ENCODE measurements at places on chromosomes 7 and 10. TPM values are rescaled to one million over a fixed set of nuclear protein-coding genes. Genes with fewer than 3 reads are reported as not detected.

DNA sequence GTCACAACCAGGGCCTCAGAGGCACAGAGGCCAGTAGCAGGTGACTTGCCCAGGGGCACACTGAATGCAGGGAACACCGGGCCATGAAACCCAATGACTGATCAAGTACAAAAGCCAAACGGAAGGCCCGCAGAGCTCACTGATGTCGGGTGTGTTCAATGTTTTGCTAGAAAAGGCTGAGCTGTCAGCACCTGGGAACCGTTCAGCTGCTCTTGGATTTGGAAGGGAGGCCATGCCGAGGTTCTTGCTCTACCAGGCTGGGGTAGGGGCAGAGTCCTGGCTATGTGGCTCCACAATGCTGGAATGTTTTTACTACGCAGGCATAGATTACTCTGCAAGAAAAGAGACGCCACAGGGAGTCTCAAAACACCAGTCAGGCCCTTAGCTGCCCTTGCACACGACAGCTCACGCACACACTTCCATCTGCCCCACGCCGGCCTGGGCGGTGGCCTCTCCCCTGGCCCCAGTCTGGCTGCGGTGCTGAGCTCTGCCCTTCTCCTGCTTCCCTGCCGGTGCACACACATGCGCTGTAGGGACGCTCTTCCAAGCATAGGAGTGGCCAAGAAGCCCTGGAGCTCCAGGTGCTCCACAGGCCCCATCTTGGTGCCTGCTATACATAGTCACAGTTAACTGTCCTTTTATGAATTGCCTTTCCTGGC, 79.9 kb downstream of the ZRANB1 start:
- H3K27me3 ChIP-seq = no peaks in the 10 kb centered on the region
- H3K4me1 ChIP-seq = no peaks in the 10 kb centered on the region
- no peaks in the 10 kb centered on the region for H3K36me3 ChIP-seq
- no peak overlapping the region for H3K27ac ChIP-seq
- no peak for DNase-seq
- H3K4me3 ChIP-seq = no peak overlapping the region

DNA sequence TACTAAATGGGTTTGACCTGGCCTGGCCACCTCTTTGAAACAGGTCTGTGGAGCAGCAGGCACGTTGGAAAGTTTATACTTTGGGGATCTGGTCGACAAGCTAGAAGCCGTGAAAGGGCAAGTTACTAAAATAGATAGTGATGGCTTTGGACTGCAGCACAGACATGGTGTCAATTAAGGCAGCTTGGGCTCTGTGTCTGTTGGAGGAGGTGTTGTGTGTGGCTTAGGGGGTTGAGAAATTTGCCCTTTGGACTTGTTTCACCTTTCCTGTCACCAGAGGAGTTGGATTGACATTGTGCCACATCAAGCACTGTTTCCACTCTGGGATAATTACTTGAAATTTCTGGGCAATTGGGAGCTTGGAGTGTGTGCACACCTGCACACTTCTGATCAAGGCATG, 251.8 kb upstream of the MKI67 start:
- no peak overlapping the region for H3K27ac ChIP-seq
- no peak overlapping the region for H3K4me3 ChIP-seq
- H3K4me1 ChIP-seq = no peaks in the 10 kb centered on the region
- DNase-seq = no peak

GRCh38 chr10:104340641-104341040, 2.4 kb upstream of the ITPRIP start:
- H3K4me3 ChIP-seq = no peak overlapping the region
- H3K36me3 ChIP-seq = no peaks in the 10 kb centered on the region
- peaks cover 3% of the 10 kb centered on the region for H3K27me3 ChIP-seq
- H3K27ac ChIP-seq = no peak overlapping the region
- no peak for DNase-seq

- DNase-seq = no peak
- no peak overlapping the region for H3K27ac ChIP-seq
- H3K4me1 ChIP-seq = no peaks in the 10 kb centered on the region
- H3K27me3 ChIP-seq = no peaks in the 10 kb centered on the region
- H3K36me3 ChIP-seq = no peaks in the 10 kb centered on the region
Observed at GRCh38 chr10:24240041-24240751, 31.3 kb downstream of the KIAA1217 start.

GRCh38 chr7:25565949-25566348, 337.7 kb upstream of the NPVF start:
- H3K36me3 ChIP-seq = no peaks in the 10 kb centered on the region
- H3K27ac ChIP-seq = no peak overlapping the region
- peak overlapping the region; percentile 14 for H3K4me3 ChIP-seq
- DNase-seq = peak; percentile 65
- H3K27me3 ChIP-seq = peaks cover 5% of the 10 kb centered on the region
- peaks cover 3% of the 10 kb centered on the region for H3K4me1 ChIP-seq

GRCh38 chr7:97107192-97107800, 10.2 kb upstream of the SDHAF3 start:
- DNase-seq = no peak
- no peaks in the 10 kb centered on the region for H3K4me1 ChIP-seq
- H3K4me3 ChIP-seq = no peak overlapping the region
- no peak overlapping the region for H3K27ac ChIP-seq
- peaks cover 12% of the 10 kb centered on the region for H3K27me3 ChIP-seq
- H3K36me3 ChIP-seq = no peaks in the 10 kb centered on the region

DNA sequence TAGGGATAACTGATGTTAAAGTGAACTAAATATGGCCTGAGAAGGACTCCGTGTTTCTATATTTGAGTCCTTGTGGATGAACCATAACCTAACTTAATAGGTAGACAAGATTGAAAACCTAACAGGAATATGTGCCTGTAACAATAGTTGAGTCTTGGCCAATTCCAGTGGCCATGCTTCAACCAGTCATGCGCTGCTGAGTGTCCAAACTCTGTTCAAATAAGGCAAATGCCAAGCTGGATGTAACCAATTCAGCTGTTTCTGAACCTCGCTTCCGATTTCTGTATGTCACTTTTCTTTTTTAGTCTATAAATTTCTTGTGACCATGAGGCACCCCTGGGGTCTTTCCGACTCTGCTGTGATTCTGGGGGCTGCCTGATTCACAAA, 608.2 kb downstream of the GALNT17 start:
- no peak overlapping the region for H3K27ac ChIP-seq
- no peaks in the 10 kb centered on the region for H3K4me1 ChIP-seq
- H3K4me3 ChIP-seq = no peak overlapping the region
- H3K36me3 ChIP-seq = no peaks in the 10 kb centered on the region
- no peak for DNase-seq

- no peaks in the 10 kb centered on the region for H3K27me3 ChIP-seq
- H3K4me3 ChIP-seq = no peak overlapping the region
- H3K36me3 ChIP-seq = no peaks in the 10 kb centered on the region
Observed at GRCh38 chr7:51026341-51026740, 243.6 kb upstream of the GRB10 start.

Gene PDE6C
- total RNA-seq = not detected

Gene IMMP2L
- total RNA-seq = 17.5 TPM

Measured in CD4-positive, CD25-positive, alpha-beta regulatory T cell (primary cell).